Brain microvascular endothelial cell (primary cell): ENCODE measurements at places on chromosomes 13 and 19.

DNA sequence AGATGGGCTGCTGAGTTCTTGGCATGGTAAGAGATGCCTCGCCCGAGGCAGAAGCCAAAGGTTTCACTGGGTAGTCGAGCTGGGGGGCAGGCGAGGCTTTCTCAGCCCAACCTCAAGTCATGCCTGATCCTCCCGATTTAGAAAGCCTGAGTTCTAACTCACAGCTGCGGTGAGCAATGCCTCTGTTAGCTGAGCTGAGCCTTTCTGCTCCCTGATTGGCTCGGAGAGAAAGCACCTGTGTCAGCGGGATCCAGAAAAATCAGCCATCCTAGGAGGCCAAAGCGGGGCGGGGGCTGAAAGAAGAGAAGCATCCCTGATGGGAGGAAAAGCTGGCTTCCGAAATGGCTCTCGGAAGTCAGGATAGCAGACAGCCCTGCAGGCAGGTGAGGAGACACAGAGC lies 44.7 kb downstream of the CACNA1A start:
- DNase-seq: no peak

DNA sequence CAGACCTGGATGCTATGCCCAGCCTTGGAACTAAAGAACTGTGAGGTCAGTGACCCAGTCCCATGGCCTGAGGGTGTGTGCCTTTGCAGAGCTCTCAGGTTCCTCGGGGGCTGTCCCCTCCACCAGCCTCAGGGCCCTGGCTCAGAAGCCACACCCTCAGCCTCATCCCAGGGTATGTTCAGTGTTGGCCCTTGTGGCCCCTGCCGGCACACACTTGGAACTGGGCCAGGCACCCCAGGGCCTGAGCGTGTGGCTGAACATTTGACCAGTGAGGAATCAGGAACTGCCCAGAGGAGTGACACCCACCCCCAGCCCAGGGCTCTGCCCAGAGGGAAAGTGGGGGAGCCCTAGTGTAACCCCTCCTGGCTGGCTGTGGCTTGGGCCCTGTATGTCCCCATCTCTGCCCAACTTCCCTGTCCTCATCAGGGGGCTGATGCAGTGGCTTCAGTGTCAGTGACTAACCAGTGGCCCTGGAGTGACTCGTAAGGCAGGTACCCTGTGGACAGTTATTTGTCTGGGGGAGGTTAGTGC lies 10.0 kb downstream of the NKPD1 start:
- DNase-seq: no peak

DNA sequence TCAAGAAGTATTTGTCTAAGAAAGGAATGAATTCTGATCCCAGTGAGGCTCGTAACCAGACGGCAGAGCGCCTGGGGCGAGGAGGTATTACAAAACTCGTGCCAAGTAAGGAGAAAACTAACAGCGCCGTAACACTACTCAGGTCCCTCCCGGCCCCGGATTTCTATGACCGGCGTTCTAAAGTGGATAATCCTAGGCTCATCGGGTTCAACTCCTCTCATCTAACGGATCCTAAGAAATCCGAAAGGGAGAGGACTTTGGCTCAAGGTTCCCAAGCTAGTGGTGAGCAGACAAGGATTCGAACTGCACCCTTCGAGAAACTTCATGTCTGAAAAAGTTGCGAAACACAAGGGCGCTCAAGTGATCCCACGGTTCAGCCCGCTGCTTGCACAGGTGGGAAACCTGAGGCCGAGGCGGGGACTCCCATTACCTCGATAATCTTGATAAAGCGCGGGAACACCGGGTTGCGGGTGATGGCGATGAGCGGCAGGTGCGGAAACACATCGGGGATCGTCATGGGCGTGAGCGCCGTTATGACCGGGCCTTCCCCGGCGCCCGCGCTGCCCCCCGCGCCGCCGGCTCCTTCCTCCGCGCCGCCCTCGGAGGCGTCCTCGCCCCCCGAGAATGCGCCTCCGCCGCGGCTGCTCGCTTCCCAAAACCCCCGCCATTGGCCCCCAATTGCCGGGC lies 529 bp downstream of the LONP1 start:
- DNase-seq: no peak

- DNase-seq: no peak
Observed at GRCh38 chr19:16326401-16327168, 2.0 kb downstream of the KLF2 start.

DNA sequence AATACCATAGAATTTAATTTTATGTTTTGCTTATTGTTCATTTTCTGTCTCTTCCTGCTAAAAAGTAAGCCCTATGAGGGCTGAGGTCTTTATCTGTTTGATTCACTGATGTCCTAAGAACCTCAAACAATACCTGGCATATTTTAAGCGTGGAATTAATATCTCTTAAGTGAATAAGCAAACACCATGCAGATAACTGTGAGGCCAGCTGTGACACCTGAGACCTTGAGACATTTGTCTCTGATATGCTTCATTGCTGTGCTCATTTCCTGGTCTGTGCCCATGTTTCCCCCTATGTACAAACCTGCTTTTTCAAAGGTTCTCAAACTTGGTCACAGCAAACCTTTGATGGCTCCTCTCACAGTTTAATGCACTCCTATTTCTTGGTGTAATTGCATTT lies 254.6 kb downstream of the COG6 start:
- no peak for DNase-seq

DNA sequence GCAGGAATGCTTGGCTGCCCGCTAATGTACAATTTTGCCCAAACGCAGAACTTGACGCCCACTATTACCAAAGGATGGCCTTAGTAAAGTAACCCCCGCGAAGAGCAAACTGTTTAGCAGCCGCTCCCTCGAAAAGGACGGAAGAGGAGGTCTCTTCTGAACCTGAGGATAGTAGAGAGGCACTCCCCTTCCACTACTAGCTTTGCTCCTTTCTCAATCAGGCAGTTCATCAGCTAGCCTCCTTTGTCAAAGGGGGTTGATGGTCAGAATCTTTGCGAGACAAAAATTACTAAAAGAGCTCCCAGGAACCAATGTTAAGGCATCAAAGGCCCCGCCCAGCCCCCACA lies 534 bp downstream of the CAB39L start:
- no peak for DNase-seq

GRCh38 chr19:28606269-28607032 lies 606.5 kb downstream of the UQCRFS1 start:
- DNase-seq: no peak

- DNase-seq: no peak
Observed at GRCh38 chr13:42964761-42965161, 27.3 kb downstream of the EPSTI1 start.

GRCh38 chr19:8702350-8702749 lies 3.8 kb upstream of the ACTL9 start:
- DNase-seq: no peak

DNA sequence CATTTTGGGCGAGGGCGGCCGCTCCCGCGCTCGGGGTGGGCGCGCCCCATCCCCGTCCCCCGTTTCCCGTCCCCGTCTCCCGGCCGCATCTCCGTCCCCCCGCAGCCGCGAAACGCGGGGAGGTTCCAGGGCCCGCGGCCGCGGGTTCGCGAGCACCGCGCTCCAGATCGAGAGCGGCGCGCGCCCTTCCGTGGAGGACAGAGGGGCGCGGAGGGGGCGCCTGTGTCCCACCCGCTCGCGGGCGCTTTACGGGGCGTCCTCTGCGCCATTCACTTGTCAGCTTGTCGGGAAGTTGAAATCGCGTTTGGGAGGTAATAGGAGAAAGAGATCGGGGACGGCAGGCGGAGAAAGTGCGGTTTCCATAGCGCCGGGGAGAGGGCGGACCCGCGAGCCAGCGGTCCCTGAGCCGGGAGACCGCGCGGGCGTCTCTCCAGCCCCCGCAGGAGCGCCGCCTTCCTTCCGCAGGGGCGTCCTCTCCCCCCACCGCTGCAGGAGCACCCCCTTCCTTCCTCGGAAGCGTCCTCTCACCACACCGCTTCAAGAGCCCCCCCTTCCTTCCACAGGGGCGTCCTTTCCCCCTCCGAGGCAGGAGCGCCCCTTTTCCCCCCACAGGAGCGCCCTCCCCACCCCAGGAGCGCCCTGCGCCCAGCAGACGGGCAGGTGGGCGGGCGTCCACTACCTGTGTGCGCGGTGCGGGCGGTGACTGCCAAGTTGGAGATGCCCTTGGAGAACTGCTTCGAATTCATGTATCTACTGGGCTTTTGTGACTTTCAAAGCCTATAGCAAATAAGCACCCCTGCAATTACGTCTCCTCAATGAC lies 962 bp upstream of the IRS2 start:
- no peak for DNase-seq
